ENCODE measurements at places on chromosomes 2 and 18.

GRCh38 chr18:79239631-79240030 is 156.1 kb upstream of the NFATC1 start:
- DNase-seq, result no peak

- no peak for DNase-seq
Observed at GRCh38 chr2:627340-627709, 49.9 kb downstream of the TMEM18 start.

- DNase-seq, result no peak
Observed at GRCh38 chr2:238313991-238314350, 6.3 kb upstream of the TRAF3IP1 start.

DNA sequence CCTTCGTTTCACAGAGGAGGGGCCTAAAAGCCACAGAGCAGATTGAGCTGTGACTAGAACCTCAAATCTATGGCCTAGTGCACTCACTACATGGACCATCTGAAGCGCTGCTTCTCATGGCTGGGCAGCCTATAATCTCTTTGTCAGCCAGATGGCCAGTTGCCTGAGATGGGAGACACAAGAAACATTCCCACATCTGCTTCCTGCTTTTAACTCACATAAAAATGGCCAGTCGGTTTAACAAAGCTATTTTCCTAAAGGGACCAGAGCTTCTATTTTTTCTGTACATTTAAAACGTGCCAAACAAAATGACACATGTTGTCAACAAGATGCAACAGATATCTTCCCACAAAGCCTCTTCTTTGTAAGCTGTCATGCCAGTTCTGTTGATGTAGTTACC is 173.8 kb downstream of the GFPT1 start:
- DNase-seq, result no peak

GRCh38 chr2:182444806-182445205 is 18.0 kb upstream of the PDE1A start:
- DNase-seq, result peak; percentile 6

GRCh38 chr2:234355021-234355720 is 141.7 kb downstream of the ARL4C start:
- no peak for DNase-seq

GRCh38 chr2:15732341-15733077 is 140.8 kb downstream of the DDX1 start:
- DNase-seq, result no peak

GRCh38 chr2:167005096-167005495 is 116.8 kb downstream of the XIRP2 start:
- no peak for DNase-seq

DNA sequence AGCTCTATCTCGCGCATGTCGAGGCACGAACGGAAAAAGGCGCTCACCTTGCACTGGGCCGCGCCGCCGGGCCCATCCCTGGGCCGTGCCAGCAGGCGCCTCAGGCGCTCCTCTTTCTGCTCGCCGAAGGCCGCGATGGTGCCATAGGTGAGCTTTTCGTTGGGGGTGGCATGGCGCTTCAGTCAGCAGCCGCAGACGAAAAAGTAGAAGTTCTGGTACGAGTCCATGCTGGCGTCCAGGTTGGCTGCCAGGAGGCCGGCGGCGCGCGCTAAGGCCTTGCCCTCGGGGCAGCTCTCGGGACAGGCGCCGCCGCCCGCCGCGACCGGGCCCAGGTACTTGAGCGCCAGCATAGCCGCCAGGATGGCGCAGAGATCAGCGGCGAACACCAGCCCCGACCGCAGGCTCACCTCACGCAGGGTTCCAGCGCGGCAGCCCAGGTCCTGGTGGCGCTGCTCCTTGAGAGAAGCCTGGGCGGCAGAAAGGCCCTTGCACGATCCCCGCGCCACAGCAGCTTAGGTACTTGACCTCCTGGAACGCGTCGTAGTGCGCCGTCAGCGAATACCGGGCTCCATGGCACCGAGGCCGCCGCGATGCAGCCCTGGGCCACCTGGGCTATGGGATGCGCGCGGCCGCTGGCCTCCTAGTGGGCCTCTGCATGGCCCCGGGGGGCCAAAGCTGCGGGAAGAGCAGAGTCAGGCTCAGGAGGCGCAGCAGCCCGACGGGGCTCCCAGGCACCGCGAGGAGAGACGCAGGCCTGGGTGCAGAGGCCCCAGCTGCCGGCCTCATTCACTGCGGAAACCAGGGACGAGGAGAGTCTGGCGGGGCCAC is 12.8 kb downstream of the ALPG start:
- DNase-seq, result no peak
